ENCODE measurements at places on chromosomes 2 and 18.

DNA sequence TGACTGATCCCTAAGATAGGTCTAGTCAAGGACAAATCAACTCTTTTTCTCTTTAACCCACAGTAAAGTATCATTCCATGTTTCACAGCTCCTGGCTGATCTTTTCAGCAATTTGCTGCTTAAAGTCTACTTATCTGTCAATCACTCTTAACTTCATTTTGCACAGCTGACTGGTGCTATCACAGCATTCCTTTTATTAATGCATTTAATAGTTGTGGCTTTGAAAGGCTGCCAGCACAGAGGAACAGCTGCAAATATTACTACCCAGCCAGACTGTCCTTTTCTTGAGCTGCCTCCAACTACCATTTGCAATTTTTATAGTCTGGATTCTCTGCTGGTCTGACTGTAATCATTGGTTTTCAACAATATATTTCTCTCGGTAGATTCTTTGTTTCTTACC lies 303.5 kb downstream of the STK39 start:
- DNase-seq, result no peak

DNA sequence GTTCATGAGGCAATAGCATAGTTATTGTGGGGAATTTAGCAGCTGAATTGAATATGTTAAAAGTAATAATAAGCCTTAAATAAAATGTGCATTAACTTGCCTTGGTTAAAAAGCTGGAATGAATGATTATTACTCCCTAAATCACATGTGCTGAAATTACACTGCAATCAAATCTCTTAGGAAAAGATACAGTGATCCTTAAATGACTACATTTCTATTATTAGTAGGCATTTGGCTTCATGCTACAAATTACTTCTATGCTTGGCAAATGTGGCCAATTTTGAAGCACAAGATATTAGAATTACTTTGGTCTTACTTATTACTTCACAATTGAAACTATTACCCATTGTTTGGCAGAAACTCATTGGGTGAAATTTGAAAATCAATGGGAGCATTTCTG lies 5.4 kb downstream of the RND3 start:
- no peak for DNase-seq

GRCh38 chr2:159515441-159515840 lies 100.9 kb downstream of the BAZ2B start:
- DNase-seq, result no peak

DNA sequence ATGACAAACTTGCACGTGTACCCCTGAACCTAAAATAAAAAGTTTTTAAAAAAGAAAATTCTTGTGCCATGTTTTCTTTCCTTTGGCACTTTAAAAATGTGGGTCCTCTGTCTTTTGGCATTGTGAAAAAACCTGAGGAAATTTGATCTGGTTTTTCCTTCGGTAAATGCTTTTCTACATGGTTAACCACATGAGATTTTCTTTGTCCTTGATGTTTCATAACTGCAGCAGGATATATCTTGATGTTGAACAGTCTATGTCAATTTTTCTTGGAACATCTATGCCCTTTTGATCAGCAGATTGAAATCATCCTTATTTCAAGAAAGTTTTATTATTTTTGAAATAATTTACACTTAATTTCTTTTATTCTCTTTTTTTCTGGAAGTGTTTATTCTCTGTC lies 109.1 kb downstream of the TMEM17 start:
- DNase-seq, result no peak

DNA sequence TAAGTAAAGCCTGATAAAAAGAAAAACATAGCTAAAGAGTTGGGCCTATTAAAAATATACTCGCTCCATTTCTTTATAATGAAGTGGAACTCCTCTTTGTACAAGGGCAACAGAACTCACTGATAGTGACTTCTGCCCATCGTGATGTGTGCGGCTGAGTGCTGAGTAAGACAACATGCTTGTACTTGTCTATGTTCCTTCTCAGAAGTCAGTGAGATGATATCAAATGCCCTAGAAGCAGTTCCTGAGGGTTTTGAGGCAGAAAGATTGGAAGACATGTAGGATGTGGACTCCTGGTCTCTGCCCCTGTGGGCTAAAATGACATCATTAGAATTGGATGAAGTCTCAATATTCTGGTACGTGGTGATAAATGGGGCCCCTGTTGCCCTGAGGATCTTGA lies 73.8 kb downstream of the USP40 start:
- no peak for DNase-seq

DNA sequence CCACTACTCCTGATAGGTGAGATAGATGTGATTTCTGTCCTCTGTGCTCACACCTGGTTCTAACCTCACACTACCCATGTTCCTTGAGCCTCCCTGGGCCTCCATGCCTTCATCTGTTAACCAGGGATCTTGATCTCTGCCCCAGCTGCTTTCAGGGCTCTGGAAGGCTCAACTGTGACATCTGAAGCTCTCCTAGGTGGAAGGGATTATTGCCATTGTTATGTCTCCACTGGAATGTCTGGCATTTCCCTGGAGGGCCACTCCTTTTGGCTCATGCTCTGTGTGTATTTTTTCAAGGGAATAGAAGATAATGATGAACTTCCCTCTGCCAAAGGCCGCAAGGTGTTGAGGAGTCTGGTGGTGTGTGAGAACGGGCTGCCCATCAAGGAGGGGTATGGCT lies 41.2 kb downstream of the PCARE start:
- no peak for DNase-seq

DNA sequence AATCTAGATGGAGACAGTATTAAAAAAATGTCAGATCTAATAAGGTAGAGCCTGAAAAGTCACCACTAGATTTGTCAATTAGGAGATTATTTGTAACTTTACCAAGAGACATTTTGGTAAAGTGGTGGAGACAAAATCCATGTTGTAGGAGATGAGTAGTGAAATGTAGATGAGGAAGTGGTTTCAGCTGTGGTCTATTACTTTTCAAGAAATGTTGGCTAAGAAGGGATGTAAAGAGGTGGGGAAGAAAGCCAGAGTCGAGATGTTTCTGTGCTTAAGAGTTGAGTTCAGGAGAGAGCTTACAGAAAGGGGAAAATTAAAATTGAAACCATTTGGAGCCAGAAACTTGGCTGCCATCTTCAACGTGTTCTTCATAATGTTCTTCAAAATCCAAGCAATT lies 22.2 kb downstream of the ACVR2A start:
- no peak for DNase-seq

GRCh38 chr2:151872463-151872862 lies 44.2 kb upstream of the ARL5A start:
- no peak for DNase-seq

- DNase-seq, result no peak
Measured at GRCh38 chr2:106208874-106209273, 14.8 kb upstream of the UXS1 start.

DNA sequence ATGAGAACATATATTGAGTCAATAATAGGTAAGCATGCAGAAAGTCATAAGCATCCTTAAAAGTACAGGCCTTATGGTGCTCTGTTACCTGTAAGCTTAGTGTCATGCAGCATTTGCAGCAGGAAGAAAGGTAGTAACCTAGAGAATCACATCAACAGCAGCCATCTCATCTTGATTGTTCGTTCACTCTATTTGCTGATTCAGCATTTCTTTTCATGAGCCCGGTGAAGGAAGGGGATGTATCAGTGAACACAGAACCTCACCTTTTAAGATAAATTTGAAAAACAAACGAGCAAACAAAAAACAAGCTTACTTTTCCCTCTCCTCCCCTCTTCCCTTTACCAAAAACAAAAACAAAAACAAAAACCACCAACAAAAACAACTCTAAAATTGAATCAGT lies 89.9 kb downstream of the MIB1 start:
- DNase-seq, result no peak

DNA sequence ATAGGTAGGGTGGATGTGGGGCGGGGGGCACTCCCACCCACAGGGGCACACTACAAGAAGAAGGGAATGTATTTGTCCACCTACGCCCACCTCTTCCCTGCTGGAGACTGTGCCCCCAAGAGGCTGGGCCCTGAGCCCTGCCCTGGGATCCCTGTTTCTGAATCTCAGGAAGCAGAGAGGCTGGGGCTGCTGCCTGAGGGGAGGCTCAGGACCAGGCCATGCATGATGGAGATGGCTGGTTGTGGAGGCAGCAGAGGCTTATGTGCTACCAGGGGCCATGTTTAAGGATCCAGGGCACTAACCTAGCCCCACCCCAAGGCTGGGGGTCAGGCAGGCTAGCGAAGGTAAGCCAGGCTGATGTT lies 81.1 kb upstream of the OTOF start:
- no peak for DNase-seq
